Kasumi-1 (cell line): ENCODE measurements at places on chromosomes 3 and 15.

DNA sequence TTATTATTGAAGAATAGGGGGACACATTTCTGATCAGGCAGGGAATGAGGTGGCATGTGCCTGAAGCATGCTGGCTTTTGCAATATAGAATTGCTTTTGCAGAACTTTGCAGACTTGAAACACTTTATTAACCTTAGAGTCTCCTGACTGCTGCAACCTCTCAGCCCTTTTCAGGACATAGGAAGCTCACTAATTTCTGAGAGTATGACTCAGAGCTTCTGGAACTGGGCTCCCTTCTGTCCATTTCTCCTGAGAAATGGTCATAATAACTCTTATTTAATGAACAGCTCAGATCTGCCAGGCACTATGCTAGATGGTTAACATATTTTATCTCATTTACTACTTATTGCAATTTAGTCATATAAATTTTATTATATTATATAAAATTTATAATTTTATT, 38.6 kb upstream of the DGKG start:
- DNase-seq = no peak

GRCh38 chr3:47495886-47496285, 17.6 kb downstream of the ELP6 start:
- no peak for DNase-seq

GRCh38 chr15:95875121-95875643, 455.3 kb upstream of the NR2F2 start:
- DNase-seq = peak; percentile 57

- DNase-seq = peak; percentile 41
Observed at GRCh38 chr15:66145726-66146182, 107.8 kb downstream of the MEGF11 start.

- no peak for DNase-seq
Observed at GRCh38 chr3:10957976-10958749, 34.4 kb upstream of the SLC6A1 start.

GRCh38 chr3:108008931-108009639, 81.7 kb downstream of the CD47 start:
- no peak for DNase-seq

DNA sequence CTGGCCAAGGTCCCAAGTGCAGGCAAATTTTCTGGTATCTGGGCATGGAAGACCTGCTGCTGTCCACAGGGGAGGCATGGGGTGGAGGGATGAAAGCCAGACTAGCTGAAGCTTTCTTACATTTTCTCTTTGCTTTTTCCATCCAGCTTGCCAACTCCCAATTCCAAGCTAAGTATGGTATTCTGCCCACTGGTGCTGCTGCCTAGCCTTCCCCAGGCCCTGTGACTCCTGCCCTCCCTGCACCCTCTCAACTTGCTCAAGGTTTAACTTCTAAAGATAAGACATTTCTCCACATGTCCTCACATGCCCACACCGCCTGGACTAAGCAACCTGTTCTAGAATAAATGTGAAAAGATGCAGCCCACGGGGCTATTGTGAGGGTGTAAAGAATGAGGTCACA, 59.5 kb upstream of the HACD2 start:
- no peak for DNase-seq

- no peak for DNase-seq
Observed at GRCh38 chr3:168738527-168739325, 643.0 kb upstream of the GOLIM4 start.

- DNase-seq = no peak
Observed at GRCh38 chr3:9020426-9020825, 57.2 kb upstream of the RAD18 start.

GRCh38 chr15:101176625-101177024, 75.2 kb downstream of the CHSY1 start:
- no peak for DNase-seq

GRCh38 chr15:67945951-67946700, 106.3 kb upstream of the RNU6-1 start:
- DNase-seq = no peak

GRCh38 chr3:34034840-34035239, 236.4 kb downstream of the PDCD6IP start:
- DNase-seq = no peak

- DNase-seq = no peak
Observed at GRCh38 chr15:40618906-40619305, 24.9 kb downstream of the KNL1 start.

GRCh38 chr3:140359233-140359995, 318.4 kb upstream of the TRIM42 start:
- no peak for DNase-seq

- peak; percentile 25 for DNase-seq
Observed at GRCh38 chr3:38108649-38109579, 28.0 kb downstream of the ACAA1 start.

DNA sequence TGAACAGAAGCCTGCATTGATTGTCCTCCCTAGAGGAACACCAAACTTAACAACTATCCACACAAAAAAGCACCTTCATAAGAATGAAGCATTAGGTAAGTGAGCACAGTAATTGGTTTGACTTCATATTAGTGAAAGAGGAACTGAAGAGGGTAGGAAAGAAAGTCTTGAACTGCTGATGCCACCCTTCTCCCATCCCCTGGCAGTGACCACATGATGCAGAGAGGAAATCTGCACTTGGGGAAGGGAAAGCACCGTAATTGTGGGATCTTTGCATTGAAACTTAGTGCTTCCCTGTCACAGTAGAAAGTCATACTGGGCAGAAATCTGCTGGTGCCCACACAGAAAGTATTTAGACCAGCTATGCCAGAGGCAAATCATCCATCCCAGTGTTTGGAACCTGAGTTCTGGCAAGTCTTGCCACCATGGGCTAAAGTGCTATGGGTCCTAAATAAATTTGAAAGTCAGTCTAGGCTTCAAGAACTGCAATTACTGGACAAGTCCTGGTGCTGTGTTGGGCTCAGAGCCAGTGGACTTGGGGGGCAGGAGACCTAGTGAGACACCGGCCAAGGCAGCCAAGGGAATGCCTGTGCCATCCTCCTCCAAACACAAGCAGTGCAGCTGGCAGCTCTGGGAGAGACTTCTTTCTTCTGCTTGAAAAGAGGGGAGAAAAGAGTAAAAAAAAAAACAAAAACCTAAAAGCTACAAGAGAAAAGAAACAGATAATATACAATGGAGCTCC, 63.6 kb downstream of the SLC15A2 start:
- no peak for DNase-seq

DNA sequence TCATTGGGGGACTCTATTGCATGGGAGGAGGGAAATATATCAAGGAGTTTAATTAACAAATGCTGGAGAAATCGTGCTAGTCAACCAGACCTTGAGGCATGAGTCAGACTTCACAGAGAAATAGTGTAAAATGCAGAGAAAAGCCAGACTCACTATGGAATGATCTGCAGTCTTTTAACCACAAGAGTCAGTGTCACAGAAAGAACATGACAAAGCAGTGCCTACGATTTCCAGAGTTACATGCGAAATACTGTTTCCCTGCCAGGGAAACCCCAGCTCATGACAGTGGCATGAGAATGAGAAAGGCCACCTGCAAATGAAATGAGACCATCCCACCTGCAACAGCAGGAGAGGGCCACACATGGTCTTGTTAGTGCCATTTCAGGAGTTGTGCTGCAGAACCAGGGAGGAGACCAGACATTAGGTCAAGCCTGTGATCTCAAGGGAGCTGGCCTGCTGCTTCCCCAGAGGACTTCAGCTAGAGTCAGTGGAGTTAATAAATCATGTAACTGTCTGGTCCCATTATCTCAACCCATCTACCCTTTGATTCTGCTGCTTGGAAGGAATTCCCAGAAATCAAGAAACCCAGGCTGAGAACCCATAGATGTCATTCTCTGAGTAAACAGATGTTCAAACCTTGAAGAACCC, 79.0 kb downstream of the ERC2 start:
- no peak for DNase-seq

DNA sequence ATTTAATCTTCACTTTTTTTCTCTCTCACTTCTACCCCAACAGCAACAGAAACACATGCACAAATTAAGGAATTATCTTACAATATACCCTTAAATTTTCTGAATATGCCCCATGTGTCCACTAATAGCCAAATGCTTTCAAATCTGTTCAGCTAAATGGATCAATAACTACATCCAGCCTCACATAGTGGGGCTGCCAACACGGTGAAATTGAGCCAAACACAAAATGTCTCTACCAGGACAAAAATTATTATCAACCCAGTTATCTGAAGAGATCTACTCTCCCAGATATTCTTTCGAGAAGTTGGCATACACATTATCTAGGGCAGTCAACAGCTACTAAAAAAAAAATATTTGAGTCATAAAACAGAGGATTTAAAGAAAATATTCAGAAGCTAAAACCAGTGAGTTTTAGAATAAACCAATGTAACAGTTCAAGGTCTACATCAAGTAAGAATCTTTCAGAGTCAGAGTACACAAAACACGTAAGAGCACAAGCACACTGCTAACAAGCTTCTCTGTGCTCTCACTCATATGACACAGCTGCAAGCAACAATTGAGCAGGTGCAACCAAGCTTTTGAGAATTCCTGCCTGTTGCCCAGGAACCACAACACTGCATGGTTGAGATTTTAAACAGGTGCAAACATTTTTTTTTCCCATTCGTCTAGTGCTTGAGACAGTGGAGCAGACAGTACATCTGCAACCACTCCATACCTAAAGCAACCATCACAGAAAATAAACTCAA, 247.7 kb downstream of the ZBTB20 start:
- DNase-seq = no peak

DNA sequence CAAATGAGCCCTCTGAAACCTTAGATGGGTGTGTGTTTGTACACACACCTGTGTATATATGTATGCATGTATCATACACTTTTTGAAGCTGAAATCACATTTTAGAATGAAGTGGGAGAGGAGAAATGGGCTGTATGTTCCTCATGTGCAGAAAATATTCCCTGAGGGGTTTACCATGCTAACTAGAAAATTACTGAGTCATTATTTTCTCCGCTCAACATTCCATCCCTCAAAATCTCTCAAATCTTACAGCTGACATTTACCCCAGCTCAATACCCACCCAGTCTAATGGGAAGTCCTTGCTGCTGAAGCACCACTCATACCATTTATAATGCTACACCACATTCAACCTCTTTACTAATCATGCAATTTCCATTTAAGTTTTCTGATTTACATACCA, 138.6 kb downstream of the P2RY1 start:
- DNase-seq = no peak

- DNase-seq = no peak
Observed at GRCh38 chr3:43206105-43206504, 80.2 kb upstream of the SNRK start.

- DNase-seq = no peak
Observed at GRCh38 chr3:187896646-187897045, 151.4 kb upstream of the BCL6 start.

- no peak for DNase-seq
Observed at GRCh38 chr3:86921971-86922680, 68.8 kb downstream of the VGLL3 start.

DNA sequence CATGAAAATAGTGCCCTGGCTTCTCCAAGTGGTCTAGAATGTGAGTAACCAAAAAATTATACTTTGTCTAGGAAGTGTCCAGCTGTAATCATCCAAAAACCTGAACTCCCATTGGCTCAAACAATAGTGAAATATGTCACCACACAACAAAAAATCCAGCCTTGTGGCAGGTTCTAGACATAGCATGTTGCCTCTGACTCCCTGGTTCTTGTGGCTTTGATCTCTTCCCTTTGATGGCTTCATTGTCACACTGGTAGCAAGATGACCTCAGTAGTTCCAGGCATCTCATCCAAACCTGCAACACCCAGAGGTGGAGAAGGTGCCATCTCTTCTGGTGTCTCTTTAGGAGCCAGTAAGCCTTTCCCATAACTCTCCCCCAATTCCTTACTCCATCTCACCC, 74.7 kb downstream of the CMSS1 start:
- peak; percentile 24 for DNase-seq

DNA sequence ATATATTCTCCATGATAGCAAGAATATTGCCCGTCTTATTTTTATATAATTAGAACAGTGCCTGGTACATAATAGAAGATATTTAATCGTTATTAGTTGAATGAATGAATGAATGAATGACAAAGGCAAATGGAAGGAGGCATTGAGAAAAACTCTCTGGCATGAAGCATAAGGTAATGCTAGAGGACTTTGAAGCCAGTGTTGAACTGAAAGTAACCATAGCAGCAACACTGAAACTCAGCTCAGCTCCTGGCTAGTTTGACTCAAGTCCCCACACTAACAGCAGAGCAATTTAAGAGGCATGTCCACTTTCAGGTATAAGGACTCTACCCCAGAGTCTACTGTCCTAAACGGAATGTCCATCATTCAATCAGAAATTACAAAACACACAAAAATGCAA, 227.0 kb downstream of the CPNE4 start:
- no peak for DNase-seq

DNA sequence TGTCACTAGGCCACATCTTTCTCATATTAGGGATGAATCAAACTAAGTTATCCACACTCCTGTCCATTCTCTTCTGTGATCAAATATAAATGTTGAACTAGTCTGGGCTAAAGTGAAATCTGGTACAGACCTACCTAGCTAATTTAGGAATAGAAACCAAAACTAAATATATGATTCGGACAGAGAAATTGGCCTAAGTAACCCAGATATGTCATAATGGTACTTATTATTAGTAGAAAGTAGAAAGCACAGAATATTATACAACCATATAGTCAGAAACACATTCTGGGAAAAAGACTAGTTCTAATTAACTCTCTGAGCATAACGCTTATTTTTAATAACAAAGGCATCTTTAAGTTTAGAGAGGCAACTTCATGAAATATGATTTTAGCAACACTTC, 389.0 kb downstream of the LSAMP start:
- no peak for DNase-seq

DNA sequence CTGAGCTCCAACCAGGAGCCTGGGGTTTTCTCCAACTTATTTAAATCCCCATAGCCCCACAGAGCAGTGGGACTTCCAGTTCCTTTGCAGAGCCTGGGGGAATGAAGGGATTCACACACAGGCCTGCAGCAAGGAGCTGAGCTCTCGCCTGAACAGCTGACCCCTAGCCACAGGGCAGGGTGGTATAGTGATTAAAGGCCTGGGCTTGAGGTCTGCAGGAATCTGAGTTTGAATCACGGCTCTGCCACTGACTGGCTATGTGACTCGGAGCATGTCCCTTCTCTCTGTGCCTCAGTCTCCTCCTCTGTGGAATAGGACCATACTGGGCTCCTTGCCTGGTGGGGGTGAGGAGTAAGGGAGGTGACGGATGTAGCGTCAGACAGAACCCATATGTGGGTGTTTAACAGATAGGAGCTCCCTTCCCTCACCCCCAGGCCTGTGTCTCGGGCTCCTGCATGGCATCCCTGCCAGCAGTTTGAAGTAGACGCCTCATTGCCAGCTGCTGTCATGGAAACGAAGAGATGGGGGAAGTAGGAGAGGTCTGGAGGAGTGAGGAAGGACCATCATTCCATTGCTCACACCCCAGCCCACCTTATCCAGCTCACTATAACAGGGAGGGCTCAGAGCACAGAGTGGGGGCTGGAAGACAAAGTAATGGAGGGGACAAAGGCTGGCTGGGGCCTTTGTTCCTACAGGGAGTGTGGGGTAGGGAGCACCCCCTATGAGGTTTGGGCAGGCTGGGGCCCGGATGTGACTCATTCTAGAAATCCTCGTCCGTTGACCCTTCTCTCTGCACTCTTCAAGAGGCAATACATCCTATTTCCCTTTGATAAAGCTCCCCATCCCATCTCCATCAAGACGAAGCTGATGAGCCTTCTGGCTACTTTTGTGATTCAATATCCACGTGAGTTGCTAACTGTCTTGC, 14.8 kb downstream of the HRH1 start:
- no peak for DNase-seq
